NAMALWA (cell line): ENCODE measurements at places on chromosomes 1 and 21.

DNA sequence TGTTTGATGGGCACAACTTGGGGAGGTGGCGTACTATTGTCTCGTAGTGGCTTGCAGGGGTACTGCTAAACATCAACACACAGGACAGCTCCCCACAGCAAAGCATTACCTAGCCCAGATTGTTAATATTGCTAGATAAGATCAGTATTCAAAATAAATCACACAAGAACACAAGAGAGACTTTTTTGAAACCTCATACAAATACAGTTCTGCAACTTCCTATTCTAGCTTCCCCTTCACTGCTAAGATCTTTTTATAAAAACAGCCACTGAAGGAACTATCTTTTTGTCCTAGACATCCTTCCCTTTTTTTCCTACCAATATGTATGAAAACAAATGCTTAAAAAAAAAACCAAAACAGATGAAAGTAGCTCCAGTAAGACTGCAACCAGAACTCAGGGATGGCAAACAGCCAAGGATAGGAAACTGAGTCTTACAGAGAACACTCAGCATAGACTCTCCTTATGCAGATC, 137.8 kb upstream of the KRTAP19-8 start:
- no peak for DNase-seq

- no peak for DNase-seq
Observed at GRCh38 chr1:10615332-10615731, 140.6 kb downstream of the PEX14 start.

- no peak for DNase-seq
Observed at GRCh38 chr1:118483245-118484006, 298.4 kb upstream of the SPAG17 start.

DNA sequence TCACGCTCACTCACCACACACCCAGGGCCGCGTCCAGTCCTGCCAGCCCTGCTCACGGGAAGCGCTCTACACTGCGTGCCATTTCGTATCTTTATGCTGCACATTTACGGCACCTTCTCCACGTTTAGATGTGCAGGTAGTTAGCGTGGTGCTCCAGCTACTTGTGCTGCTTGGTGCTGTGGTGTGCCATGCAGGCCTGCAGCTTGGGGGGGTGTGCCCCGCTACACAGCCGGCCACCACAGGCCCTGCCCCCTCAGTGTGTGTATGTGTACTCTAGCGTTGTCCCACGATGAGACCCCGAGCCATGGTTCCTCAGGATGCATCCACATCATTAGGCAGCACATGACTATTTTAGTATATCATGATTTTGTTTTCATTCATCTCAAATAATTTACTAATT, 38.3 kb downstream of the SNAP47 start:
- no peak for DNase-seq

DNA sequence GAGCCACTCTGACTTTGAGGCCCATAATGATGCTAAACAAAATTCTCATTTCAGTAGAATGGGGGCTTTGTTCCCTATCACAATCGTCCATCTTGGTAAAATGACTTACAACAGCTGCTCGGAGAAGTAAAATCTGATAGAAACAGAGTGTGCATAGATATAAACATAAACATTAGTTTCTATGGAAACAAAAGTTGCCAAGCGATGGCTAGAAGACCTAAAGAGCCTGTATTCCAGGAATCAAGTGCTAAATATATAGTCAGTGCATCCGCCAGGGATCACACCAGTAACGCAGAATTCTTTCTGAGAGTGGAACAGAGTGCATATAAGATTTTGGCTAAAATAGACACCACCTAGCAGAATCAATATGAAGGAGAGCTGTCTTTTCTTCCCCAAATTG, 91.2 kb upstream of the KAZN start:
- no peak for DNase-seq

GRCh38 chr21:27365394-27365793, 398.5 kb upstream of the ADAMTS5 start:
- DNase-seq: no peak

GRCh38 chr1:234965111-234965510, 163.5 kb downstream of the TOMM20 start:
- no peak for DNase-seq

DNA sequence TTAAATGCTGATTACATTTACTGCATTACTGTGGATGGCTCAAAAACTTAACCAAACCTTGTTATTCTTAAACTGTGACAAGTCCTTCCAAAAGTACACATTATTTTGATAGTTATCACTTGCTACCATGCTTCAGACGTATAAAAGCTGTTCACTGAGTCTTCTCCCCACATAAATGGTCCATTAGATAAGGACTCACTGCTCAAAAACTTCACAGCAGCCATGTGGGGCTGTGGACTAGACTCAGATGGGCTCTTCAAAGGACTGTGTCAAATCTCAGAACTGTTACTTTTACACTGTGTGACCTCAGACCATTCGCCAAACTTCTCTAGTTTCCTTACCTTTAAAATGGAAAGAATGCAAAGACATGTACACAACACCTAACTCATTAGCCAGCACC, 11.6 kb downstream of the SCAF4 start:
- no peak for DNase-seq

GRCh38 chr1:908661-909060, 15.1 kb upstream of the SAMD11 start:
- DNase-seq: no peak

- DNase-seq: no peak
Observed at GRCh38 chr1:109192433-109192832, 21.3 kb upstream of the SARS1 start.

- DNase-seq: no peak
Observed at GRCh38 chr1:155454096-155454495, 108.5 kb downstream of the ASH1L start.

DNA sequence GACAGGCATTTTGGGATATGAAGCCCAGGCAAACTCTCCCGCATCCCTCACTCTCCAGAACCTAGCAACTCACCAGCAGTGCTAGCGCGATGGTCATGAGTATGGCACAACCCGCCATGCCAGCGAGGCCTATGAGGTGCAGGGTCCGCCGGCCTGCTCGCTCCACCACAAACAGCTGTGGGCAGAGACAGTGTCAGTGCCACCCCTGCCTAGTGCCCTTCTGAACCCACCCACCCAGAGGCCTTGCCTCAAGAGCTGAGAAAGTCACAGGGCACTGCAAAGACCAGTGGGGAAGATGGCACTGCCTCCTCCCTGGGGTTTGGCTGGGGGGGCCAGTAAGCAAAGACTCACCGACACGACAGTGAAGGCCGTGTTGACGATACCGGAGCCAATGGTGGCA, 29.8 kb downstream of the SLC2A1 start:
- DNase-seq: no peak

- DNase-seq: no peak
Observed at GRCh38 chr21:34112316-34113033, 39.1 kb downstream of the MRPS6 start.

DNA sequence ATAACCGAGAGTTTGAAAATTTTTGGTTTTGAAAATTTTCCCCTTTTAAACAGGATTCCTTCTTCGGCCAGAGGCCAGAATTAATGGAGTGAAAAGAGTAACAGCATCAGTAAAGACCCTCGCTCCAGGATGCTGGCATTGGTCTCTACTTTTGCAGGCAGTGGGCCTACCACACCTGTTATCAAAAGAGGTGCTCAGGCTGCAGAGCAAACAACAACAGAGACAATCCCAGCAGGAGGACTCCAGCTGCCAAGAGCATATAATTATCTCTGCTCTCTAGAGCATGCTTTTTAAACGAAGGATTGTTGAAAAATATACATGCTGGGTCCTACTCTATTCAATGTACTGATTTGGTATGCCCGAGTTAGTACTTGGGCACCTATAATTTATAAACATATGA, 1048.5 kb downstream of the PLA2G4A start:
- DNase-seq: no peak

- DNase-seq: no peak
Observed at GRCh38 chr1:157353546-157353945, 198.8 kb downstream of the FCRL5 start.

DNA sequence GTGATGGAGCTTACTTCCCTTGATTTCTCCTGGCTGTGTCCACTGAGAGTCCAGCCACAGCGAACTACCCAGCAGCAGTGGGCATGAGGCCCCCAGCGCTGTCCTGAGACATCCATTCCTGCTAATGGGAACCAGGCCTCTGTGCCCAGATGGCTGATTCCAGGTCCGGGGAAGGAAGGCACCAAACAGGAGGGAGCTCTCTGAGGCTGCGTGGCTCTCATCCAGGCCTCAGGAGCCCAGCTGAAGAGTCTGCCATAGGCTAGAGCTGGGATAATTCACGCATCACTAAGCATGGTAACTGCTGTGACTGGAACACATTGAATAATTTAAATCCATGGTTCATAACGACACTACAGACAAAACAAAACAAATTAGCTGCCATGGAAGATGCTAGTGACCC, 24.7 kb upstream of the LRRC47 start:
- no peak for DNase-seq

GRCh38 chr1:228900886-228901392, 165.7 kb downstream of the RHOU start:
- no peak for DNase-seq

DNA sequence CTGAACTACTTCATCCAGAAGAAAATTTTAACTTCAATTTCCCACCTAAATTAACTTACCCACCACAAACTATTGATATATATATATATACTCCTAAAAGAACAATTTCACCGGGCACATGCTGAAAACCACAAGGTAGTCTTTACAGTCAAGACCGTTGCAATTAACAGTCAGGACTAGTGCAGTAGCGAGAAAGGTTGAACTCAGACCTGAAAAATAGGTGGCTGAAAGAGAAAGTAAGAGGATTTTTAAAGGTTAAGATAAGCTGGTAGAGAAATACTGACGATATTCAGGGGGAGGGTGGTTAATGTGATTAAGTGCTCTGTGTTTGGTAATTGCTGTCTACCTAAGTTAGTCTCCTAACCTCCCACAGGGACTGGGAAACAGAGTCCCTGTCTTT, 1153.5 kb upstream of the TMPRSS15 start:
- no peak for DNase-seq

- DNase-seq: no peak
Observed at GRCh38 chr1:15088281-15088971, 65.1 kb upstream of the TMEM51 start.

DNA sequence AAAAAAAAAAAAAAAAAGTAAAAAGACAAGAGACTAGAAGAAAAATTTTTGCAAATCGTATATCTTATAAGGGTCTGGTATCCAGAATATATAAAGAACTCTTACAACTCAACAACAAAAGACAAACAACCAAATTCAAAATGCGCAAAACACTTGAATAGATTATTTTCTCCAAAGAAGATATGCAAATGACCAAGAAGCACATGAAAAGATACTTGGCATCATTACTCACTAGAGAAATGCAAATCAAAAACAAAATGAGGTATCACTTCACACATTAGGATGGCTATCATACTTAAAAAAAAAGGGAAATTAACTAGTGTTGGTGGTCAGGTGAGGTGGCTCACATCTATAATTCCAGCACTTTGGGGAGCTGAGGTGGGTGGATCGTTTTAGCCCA, 12.0 kb upstream of the SLC2A5 start:
- peak; percentile 59 for DNase-seq

GRCh38 chr1:12177999-12178441, 11.2 kb downstream of the TNFRSF1B start:
- no peak for DNase-seq

- no peak for DNase-seq
Observed at GRCh38 chr1:54904476-54905048, 17.6 kb upstream of the DHCR24 start.

- DNase-seq: no peak
Observed at GRCh38 chr1:115158181-115158580, 68.9 kb upstream of the TSPAN2 start.

DNA sequence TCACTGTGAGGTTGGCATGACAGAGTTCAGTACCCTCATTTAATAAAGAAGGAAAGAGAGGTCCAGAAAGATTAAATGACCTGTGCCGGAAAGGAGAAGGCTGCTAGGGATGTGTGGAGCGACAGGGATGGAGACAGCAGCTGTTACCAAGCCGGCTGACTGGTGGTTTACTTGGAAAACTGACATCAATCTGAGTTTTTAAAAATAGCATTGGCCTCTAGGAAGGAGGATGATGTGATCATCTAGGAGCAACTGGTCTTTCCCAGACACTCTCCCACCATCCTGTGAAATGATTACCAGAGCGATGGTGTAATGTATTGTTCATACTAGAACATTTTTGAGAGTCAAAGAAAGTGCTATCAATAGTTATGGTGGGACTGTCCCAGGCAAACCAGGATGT, 154.4 kb downstream of the ZSCAN20 start:
- no peak for DNase-seq

DNA sequence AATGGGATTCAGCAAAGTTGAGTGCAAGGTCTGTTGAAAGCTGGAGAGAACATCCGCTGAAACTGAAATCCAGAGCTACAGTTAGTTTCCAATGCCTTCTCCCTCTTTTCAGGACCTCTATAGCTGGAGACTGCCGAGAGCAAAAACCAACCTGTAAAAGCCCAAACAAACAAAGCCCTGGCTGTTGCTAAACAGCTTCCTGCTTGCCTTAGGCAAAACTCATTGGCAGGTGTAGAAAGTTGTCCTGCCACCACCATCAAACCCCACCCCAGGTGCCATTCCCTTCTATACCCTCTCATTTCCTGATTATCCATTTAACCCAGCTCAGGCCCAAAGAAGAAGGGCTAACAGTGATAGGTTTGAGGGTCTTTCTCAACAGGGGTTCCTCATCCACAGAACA, 24.7 kb downstream of the SCYL3 start:
- no peak for DNase-seq

- no peak for DNase-seq
Observed at GRCh38 chr1:178781533-178782330, 56.7 kb downstream of the RALGPS2 start.

DNA sequence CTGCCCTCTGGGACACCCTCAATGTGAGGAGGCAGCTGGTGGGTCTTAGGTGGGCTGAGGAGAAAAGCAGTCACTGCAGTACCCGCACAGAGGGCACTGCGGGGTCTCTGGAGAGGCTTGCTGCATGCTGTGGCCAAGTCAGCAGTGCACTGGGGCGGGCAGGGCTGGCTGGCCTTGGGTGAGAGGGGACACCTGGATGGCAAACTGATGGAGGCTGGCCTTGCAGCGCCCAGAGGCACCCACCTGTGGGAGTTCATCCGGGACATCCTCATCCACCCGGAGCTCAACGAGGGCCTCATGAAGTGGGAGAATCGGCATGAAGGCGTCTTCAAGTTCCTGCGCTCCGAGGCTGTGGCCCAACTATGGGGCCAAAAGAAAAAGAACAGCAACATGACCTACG, 3.2 kb downstream of the ELF3 start:
- no peak for DNase-seq

DNA sequence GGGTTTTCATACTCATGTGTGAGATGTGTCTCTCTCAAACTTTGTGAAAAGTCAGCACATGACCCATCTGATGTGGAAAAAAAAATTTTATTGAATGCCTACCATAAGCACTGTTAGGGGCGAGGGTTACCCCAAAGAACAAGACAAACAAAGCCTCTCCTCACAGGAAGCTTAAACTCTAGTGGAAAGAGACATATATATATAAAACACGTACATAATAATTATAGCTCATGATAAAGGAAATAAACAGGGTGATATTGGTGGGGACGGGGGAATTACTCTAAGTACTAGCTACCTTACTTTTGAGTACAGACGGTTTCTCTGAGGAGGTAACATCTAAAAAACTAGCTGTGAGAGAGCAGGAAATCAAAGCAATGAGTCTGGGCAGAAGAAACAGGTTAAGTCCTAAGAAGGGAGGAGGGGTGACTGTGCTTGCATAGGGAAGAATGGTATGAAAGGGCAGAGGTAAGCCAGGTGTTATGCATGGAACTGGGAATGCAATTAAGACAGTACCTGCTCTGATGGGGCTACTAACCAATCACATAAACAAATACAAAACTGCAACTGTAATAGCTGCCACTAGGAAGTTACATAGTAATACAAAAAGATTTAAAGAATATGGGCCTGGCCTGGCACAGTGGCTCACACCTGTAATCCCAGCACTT, 4.5 kb downstream of the LIN9 start:
- no peak for DNase-seq

GRCh38 chr1:205122489-205122882, 708 bp upstream of the RBBP5 start:
- DNase-seq: no peak
